ENCODE measurements at places on chromosomes 13 and 19. TPM values are rescaled to one million over a fixed set of nuclear protein-coding genes. Genes with fewer than 3 reads are reported as not detected.

- H3K4me1 ChIP-seq, result peaks cover 16% of the 10 kb centered on the region
- peak; percentile 15 for DNase-seq
- peak within 1 kb of the TSS; percentile 91 for H3K4me3 ChIP-seq
- H3K27me3 ChIP-seq, result peaks cover 37% of the 10 kb centered on the region
- H3K27ac ChIP-seq, result peak within 1 kb of the TSS; percentile 93
- no peaks in the 10 kb centered on the region for H3K36me3 ChIP-seq
Measured at GRCh38 chr13:43879755-43880181, at the start of gene LACC1. LACC1 (plus strand) TSS chr13:43879904; CDS start chr13:43880986, 1,082 bp downstream.

- no peak overlapping the region for H3K4me3 ChIP-seq
- no peak overlapping the region for H3K27ac ChIP-seq
- DNase-seq, result no peak
- H3K27me3 ChIP-seq, result no peaks in the 10 kb centered on the region
- H3K36me3 ChIP-seq, result no peaks in the 10 kb centered on the region
Measured at GRCh38 chr19:31145007-31145406, 204.2 kb downstream of the TSHZ3 start.

GRCh38 chr19:31253526-31254179 is 95.6 kb downstream of the TSHZ3 start:
- peaks cover 5% of the 10 kb centered on the region for H3K27me3 ChIP-seq
- no peak overlapping the region for H3K27ac ChIP-seq
- H3K4me3 ChIP-seq, result no peak overlapping the region

- peaks cover 7% of the 10 kb centered on the region for H3K36me3 ChIP-seq
- peak; percentile 65 for DNase-seq
- peaks cover 31% of the 10 kb centered on the region for H3K27me3 ChIP-seq
- peak overlapping the region; percentile 94 for H3K4me3 ChIP-seq
- peaks cover 30% of the 10 kb centered on the region for H3K4me1 ChIP-seq
Measured at GRCh38 chr19:48390188-48391099, 907 bp downstream of the KDELR1 start.

DNA sequence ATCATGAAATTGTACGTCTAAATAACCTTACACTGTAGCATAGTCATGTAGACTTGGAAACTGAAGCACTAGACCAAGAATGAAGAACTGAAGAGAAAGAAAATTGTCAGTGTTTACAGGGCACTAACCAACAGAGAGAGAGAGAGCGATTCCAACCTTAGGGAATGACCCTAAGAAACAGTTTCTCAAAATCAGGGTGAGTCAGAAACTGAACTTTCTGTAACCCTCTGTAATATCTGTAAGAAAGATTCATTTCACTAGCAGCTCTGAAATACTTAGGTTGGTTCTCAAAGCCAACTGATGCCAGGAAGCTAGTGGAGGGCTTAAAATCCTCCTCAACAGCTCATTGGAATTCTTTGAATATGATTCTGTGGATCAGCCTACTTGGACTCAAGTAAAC is 936.9 kb downstream of the EFNB2 start:
- no peaks in the 10 kb centered on the region for H3K27me3 ChIP-seq
- H3K27ac ChIP-seq, result no peak overlapping the region
- no peak for DNase-seq
- H3K36me3 ChIP-seq, result peaks cover 2% of the 10 kb centered on the region
- no peak overlapping the region for H3K4me3 ChIP-seq

DNA sequence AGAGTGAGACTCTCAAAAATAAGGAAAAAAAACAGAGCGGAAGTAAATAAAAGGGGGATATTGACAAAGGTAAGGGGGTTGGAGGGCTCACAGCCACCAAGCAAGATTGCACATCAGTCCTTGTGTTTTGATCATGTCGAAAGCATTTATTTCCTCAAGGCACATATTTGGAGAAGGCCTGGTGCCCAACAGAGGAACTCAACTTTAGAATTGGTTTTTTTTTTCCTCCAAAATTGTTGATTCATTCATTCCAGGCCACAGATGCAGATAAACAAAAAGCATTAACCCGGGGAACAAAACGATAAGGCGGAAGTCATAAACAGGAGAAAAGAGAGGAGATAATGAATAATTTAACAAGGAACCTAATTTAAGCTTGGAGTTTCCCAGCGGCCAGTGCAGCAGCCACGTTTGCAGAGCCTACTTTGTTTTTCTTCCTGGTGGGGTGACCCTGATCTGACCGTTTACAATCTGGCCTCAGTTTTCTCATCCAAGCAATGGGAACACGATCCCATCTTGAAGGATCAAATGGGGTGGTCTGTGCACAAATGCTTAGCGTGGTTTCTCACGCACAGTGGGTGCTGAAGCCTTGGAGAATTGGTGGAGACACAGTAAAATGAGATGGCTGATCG is 2.1 kb upstream of the PTPRS start:
- H3K36me3 ChIP-seq, result no peaks in the 10 kb centered on the region
- H3K27ac ChIP-seq, result no peak overlapping the region
- peaks cover 17% of the 10 kb centered on the region for H3K27me3 ChIP-seq
- peak overlapping the region; percentile 87 for H3K4me3 ChIP-seq

CYP2A7 gene
- not detected for total RNA-seq

LILRB1 gene
- not detected for total RNA-seq

CGB3 gene
- not detected for total RNA-seq

ZNF20 gene
- total RNA-seq, result 9.1 TPM

PLPP2 gene
- 0.89 TPM for total RNA-seq

CLEC17A gene
- total RNA-seq, result not detected

TRPM4 gene
- 8.1 TPM for total RNA-seq

HIF3A gene
- 7.6 TPM for total RNA-seq

Measured in neural crest cell (in vitro differentiated cells).